ENCODE measurements at places on chromosomes 1 and 21. TPM values are rescaled to one million over a fixed set of nuclear protein-coding genes. Genes with fewer than 3 reads are reported as not detected.

PIK3R3 gene
- total RNA-seq: 23.6 TPM

GRCh38 chr21:37435120-37435519, 68.5 kb downstream of the DYRK1A start:
- no peaks in the 10 kb centered on the region for H3K27me3 ChIP-seq
- H3K36me3 ChIP-seq: no peaks in the 10 kb centered on the region
- DNase-seq: peak; percentile 42
- no peak overlapping the region for H3K4me3 ChIP-seq
- peaks cover 4% of the 10 kb centered on the region for H3K4me1 ChIP-seq
- H3K27ac ChIP-seq: peak overlapping the region; percentile 45

DNA sequence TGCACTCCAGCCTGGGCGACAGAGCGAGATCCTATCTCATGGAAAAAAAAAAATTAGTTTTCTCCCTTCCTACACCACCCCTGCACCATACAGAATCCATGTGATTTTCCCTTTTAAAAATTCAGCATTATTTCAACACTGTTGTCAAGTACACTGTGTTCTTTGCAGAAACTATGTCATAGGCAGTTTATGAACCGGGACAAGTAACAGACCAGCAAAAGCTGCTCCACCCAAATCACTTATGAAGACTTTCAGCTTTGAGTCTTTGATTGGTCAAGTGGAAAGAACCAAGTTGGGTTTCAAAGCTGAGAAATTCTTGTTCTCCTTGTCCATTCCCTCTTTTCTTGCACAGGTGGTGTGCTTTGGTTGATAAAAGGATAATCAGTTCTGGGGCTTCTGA, 173.0 kb downstream of the CDC7 start:
- no peak for DNase-seq
- no peaks in the 10 kb centered on the region for H3K4me1 ChIP-seq
- H3K27ac ChIP-seq: no peak overlapping the region
- no peak overlapping the region for H3K4me3 ChIP-seq
- H3K27me3 ChIP-seq: no peaks in the 10 kb centered on the region

DNA sequence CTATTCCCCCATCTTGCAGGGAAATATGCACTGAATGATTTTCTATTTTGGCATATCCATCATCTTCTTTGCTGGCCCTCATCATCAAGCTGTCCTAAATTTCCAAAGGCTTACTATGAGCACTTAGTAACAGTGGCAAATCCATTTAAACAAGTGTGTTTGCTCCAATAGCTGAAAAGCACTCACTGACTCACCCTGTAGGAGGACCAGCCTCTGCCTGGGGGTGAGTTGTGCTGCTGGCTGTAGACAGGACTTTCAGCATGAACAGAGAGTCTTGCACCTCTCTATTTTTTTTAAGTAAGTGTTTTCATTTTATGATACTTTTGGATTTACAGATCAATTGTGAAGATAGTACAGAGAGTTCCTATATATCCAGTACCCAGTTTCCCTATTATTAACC, 97.3 kb downstream of the SLC35F3 start:
- H3K4me1 ChIP-seq: no peaks in the 10 kb centered on the region
- DNase-seq: no peak
- no peaks in the 10 kb centered on the region for H3K27me3 ChIP-seq
- no peak overlapping the region for H3K27ac ChIP-seq
- H3K4me3 ChIP-seq: no peak overlapping the region

GRCh38 chr1:245079021-245079609, 75.7 kb upstream of the KIF26B start:
- no peaks in the 10 kb centered on the region for H3K4me1 ChIP-seq
- no peak for DNase-seq
- no peaks in the 10 kb centered on the region for H3K27me3 ChIP-seq
- no peak overlapping the region for H3K27ac ChIP-seq
- H3K36me3 ChIP-seq: no peaks in the 10 kb centered on the region

GRCh38 chr1:24861821-24862727, 68.0 kb downstream of the RUNX3 start:
- H3K36me3 ChIP-seq: no peaks in the 10 kb centered on the region
- H3K4me3 ChIP-seq: no peak overlapping the region
- no peak for DNase-seq
- H3K4me1 ChIP-seq: no peaks in the 10 kb centered on the region
- no peaks in the 10 kb centered on the region for H3K27me3 ChIP-seq
- no peak overlapping the region for H3K27ac ChIP-seq

- H3K27me3 ChIP-seq: no peaks in the 10 kb centered on the region
- no peaks in the 10 kb centered on the region for H3K36me3 ChIP-seq
- no peaks in the 10 kb centered on the region for H3K4me1 ChIP-seq
- peak; percentile 100 for DNase-seq
These were observed at the start of gene EYA3 for GRCh38 chr1:28088168-28088961. EYA3 (minus strand) TSS chr1:28088610; CDS start chr1:28058026, 30,584 bp downstream.

GRCh38 chr1:44415013-44415412, 10.0 kb downstream of the RNF220 start:
- no peak for DNase-seq
- H3K36me3 ChIP-seq: no peaks in the 10 kb centered on the region
- H3K27me3 ChIP-seq: peaks cover 12% of the 10 kb centered on the region
- H3K27ac ChIP-seq: no peak overlapping the region

- DNase-seq: no peak
- H3K27me3 ChIP-seq: no peaks in the 10 kb centered on the region
- no peaks in the 10 kb centered on the region for H3K36me3 ChIP-seq
- no peaks in the 10 kb centered on the region for H3K4me1 ChIP-seq
These were observed 16.3 kb upstream of the DESI2 start for GRCh38 chr1:244636488-244637259.

DNA sequence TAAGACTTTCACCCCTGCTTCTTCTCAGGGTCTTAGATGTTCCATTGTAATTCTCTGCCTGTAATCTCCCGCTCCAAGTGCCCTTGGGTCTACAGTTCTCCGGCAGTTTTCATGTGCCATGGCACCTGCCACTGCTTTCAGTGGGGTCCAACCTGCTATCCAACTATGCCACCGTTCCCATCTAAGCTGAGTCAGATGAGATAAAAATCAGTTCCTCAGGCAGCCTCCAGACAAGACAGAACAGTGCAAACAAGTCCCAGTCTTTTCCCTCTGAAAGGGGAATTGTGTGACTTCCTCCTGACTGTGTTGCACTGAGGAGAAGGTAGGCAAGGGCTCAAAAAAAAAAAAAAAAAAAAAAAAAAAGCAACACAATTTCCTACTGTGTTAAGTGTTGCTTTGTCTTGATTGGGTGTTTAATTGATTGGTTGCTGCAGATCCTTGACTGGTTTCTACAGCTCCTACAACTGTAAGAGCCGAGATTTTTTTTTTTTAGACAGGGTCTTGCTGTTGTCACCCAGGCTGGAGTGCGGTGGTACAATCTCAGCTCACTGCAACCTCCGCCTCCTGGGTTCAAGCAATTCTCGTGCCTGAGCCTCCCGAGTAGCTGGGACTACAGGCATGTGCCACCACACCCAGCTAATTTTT, 50.7 kb downstream of the EBNA1BP2 start:
- no peak overlapping the region for H3K4me3 ChIP-seq
- no peaks in the 10 kb centered on the region for H3K27me3 ChIP-seq
- no peaks in the 10 kb centered on the region for H3K4me1 ChIP-seq
- H3K36me3 ChIP-seq: no peaks in the 10 kb centered on the region

LGR6 gene
- total RNA-seq: 4.0 TPM

GRCh38 chr1:174519844-174520243, 72.1 kb downstream of the GPR52 start:
- no peak overlapping the region for H3K4me3 ChIP-seq
- no peak overlapping the region for H3K27ac ChIP-seq
- DNase-seq: no peak
- H3K4me1 ChIP-seq: no peaks in the 10 kb centered on the region

DNA sequence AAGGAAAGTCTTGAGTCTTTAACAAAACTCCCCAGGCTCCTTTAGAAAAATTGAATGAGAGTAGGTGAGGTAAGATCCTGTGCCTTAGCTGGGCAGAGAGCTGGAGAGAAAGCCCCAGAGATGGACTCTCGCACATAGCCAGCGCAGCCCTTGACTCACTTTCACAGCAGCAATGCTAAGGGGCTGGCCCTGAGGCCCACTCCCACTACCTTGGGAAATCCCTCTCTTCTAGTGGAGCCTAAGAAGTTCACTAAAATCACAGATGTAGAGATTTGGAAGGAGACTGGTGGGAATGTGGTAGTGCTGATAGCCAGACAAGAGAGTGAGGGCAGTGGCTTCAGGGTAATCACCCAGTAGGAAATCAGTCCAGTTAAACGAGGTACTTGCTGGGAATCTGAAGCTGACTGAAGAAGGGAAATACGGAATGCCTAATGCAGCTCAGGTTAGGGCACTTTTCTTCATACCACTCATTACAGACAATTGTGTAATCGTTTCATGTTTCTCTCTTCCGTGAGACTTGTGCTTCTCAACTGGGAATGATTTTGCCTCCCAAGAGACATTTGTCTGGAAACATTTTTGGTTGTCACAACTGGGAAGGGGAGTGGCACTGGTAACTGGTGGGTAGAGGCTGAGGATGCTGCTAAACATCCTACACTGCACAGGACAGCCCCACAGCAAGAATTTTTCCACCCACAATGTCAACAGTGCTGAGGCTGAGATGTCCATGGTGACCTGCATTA, 42.4 kb upstream of the LRRC8C start:
- no peak for DNase-seq
- no peak overlapping the region for H3K4me3 ChIP-seq
- no peaks in the 10 kb centered on the region for H3K27me3 ChIP-seq
- no peaks in the 10 kb centered on the region for H3K4me1 ChIP-seq

GRCh38 chr21:46128106-46128932, 27.1 kb downstream of the FTCD start:
- DNase-seq: peak; percentile 47
- no peaks in the 10 kb centered on the region for H3K36me3 ChIP-seq

GRCh38 chr1:100773444-100773843, 53.9 kb downstream of the VCAM1 start:
- H3K4me3 ChIP-seq: no peak overlapping the region
- no peak overlapping the region for H3K27ac ChIP-seq
- H3K36me3 ChIP-seq: no peaks in the 10 kb centered on the region
- no peaks in the 10 kb centered on the region for H3K4me1 ChIP-seq

All from uterus (tissue), 4 donors.